Suppressor macrophage (primary cell): ENCODE measurements at places on chromosomes 4 and X.
A peak's percentile ranks its signal among the peaks of the same experiment; 100 is the strongest.

- no peak for DNase-seq
These were observed 192.3 kb upstream of the ANKRD50 start for GRCh38 chr4:124904723-124905388.

DNA sequence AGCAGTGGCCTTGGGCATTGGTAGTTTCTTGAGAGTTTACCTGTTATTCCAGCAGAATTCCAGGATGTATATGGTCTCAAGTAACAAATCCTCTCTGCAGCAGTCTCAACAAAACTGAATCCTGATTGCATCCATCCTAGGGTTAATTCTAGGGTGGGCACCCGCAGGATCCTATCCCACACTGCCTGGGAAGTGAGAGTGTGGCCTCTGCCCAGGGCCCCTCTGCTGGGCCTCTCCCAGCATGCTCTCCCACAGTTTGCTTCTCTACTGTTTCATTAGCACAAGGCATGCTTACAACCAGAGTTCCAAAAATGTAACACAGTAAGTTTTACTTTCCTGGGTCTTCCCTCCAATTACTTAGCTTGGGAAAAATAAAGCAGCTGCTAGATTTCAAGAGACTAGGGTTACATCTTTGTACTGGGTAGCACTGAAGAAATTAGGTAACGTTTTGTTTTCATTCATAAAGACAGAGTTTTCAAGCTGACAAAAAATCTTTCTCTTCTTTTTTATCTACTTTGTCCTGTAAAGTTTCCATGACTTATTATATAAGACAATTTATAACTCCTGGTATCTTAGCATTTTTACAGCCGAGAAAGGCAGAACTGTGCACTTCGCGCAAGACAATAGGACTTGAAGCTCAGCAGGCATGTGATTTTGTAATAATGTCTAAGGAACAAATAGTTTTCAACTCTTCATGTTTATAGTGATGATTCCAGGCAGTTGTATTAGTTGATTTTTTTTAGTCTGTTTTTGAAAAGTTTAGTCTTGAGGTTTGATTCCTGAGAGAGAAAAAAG lies 131.2 kb upstream of the PCDH18 start:
- DNase-seq = no peak

GRCh38 chr4:174365018-174365587 lies 81.4 kb downstream of the CEP44 start:
- DNase-seq = peak; percentile 77

- no peak for DNase-seq
These were observed 17.6 kb downstream of the G3BP2 start for GRCh38 chr4:75655562-75655961.

- DNase-seq = no peak
These were observed 338 bp upstream of the KLHL2 start for GRCh38 chr4:165207016-165207430.

- DNase-seq = no peak
These were observed 3.6 kb upstream of the GATA1 start for GRCh38 chrX:48782795-48783194.

DNA sequence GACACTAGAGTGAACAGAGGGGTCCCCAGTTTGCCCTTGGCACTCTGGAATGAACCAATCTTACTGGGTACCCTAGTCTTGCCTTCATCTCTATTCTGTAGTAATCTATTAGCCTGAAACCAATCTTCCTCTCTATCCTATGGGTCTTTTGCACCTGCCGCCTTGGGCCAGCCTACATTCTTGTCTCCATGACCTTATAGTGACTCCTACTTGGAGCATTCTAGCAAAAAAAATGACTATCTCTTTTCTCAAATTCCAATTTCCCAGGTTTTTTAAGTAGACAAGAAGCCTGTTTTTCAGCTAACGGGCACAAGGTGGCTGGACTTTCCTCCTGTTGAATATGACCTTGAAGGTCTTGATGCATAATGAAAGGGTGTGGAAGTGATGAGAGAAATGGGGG lies 568.7 kb downstream of the TRAM1L1 start:
- no peak for DNase-seq

- no peak for DNase-seq
These were observed 171.9 kb downstream of the MAD2L1 start for GRCh38 chr4:119894650-119895208.

DNA sequence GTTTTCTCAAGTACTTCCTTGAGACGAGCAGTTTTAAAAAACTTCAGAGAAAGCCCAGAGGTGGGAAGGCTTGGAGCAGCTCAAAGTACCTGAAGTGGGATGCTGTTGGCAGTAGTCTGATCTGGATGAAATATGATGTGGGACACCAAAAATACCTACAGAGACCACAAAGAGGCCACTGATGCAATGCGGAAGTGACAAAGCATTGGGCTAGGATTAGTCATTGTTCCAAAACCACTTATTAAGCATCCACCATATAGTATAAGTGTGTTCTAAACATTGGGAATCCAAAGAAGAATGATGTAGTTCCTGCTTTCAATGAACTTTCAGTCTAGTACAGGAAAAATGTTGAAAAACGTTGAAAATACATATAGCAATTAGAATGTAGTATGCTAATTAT lies 386.1 kb upstream of the CNKSR2 start:
- DNase-seq = no peak

DNA sequence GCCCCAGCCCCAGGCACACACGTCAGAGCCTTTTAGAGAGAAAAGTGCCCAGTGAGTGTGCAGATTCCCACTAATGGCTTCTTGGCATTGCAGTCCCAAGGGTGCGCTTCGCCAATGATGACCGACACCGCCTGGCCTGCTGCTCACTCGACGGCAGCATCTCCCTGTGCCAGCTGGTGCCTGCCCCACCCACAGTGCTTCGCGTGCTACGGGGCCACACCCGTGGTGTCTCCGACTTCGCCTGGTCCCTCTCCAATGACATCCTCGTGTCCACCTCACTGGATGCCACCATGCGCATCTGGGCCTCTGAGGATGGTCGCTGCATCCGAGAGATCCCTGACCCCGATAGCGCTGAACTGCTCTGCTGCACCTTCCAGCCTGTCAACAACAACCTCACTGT lies 2.9 kb downstream of the WDR13 start:
- no peak for DNase-seq
